ENCODE measurements at places on chromosomes 2 and 18. TPM values are rescaled to one million over a fixed set of nuclear protein-coding genes. Genes with fewer than 3 reads are reported as not detected.
A peak's percentile ranks its signal among the peaks of the same experiment; 100 is the strongest.

DNA sequence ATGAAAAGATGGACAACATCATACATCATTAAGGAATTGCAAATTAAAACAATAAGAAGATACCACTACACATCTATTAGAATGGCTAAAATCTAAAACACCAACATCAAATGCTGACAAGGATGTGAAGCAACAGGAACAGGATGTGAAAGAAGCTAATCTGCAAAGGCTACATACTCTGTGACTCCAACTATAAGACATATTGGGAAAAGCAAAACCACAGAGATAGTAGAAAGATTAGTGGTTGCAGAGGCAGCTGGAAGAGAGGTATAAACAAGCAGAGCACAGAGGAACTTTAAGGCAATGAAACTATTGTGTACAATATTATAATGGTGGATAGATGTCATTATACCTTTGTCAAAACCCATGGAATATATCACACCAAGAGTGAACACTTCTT, 393.7 kb upstream of the RAB6C start:
- no peaks in the 10 kb centered on the region for H3K27me3 ChIP-seq
- DNase-seq, result no peak
- no peak overlapping the region for H3K27ac ChIP-seq
- H3K4me1 ChIP-seq, result no peaks in the 10 kb centered on the region
- no peaks in the 10 kb centered on the region for H3K36me3 ChIP-seq

GRCh38 chr2:26658691-26659346, 17.7 kb upstream of the CIB4 start:
- no peak overlapping the region for H3K4me3 ChIP-seq
- no peaks in the 10 kb centered on the region for H3K36me3 ChIP-seq
- H3K4me1 ChIP-seq, result no peaks in the 10 kb centered on the region
- H3K27me3 ChIP-seq, result no peaks in the 10 kb centered on the region
- DNase-seq, result no peak

DNA sequence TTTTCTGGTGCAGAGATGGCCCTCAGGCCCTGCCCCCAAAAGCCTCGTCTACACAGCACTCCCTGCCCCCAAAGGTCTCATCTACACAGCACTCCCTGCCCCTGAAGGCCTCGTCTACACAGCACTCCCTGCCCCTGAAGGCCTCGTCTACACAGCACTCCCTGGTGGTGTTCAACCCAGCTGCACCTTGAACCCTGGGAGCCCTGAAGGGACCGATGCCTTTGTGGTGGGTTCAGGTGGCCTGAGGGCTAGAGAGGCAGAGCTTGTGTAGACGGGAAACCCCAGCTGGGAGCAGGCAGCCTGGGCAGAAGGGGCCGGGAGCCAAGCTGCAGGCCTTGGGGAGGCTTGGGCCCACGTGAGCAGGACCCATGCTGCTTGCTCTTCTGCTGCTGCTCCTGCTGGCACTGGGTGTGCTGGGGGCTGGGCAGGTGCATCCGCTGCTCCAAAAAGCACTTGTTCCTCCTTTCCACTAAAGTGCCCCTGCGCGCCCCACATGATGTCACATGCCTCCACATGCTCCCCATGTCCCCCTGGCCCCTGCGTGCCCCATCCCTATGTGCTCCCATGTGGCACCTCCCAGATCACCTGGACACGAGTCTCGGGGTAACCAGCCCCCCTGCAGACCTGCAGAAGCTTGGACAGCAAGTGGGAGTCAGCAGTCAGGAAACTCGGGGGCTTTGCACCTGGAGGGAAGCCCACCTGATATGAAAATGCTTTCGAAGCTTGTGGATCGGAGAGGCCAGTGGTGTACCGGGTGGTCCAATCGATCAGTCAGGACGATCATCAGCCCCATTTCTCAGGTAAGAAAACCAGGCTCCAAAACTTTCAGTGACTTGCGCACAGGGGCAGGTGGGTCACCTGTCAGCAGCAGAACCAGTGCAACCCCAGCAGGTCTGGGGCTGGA, 94.9 kb upstream of the CTDP1 start:
- no peaks in the 10 kb centered on the region for H3K36me3 ChIP-seq
- H3K27ac ChIP-seq, result no peak overlapping the region
- DNase-seq, result peak; percentile 16
- no peaks in the 10 kb centered on the region for H3K27me3 ChIP-seq

- DNase-seq, result no peak
- peaks cover 8% of the 10 kb centered on the region for H3K4me1 ChIP-seq
- H3K27ac ChIP-seq, result no peak overlapping the region
- no peaks in the 10 kb centered on the region for H3K36me3 ChIP-seq
- no peak overlapping the region for H3K4me3 ChIP-seq
These were observed 98.8 kb downstream of the COBLL1 start for GRCh38 chr2:164742738-164743317.

DNA sequence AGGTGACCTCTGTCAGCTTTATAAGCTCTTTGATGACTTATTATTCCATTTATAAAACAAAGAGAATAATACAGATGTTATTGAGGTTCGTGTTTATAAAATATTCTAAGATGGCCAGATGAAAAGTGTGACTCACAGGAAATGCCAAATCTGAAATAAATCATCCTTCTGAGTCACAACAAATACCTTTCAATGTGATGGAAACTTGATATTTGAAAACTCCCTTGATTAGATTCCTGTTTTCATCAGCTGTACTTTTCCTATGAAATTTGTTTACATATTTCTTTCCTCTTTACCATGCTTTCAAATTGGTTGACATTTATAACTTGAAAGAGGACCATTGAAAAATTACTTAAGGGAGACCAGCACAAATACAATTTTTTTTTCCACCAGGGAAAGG, 30.6 kb upstream of the PPP1R1C start:
- no peaks in the 10 kb centered on the region for H3K27me3 ChIP-seq
- H3K36me3 ChIP-seq, result no peaks in the 10 kb centered on the region
- DNase-seq, result no peak
- no peak overlapping the region for H3K27ac ChIP-seq
- no peak overlapping the region for H3K4me3 ChIP-seq
- H3K4me1 ChIP-seq, result peaks cover 1% of the 10 kb centered on the region

GRCh38 chr2:49129034-49129433, 25.3 kb downstream of the FSHR start:
- H3K4me3 ChIP-seq, result no peak overlapping the region
- H3K36me3 ChIP-seq, result no peaks in the 10 kb centered on the region
- DNase-seq, result no peak
- H3K27me3 ChIP-seq, result no peaks in the 10 kb centered on the region

DNA sequence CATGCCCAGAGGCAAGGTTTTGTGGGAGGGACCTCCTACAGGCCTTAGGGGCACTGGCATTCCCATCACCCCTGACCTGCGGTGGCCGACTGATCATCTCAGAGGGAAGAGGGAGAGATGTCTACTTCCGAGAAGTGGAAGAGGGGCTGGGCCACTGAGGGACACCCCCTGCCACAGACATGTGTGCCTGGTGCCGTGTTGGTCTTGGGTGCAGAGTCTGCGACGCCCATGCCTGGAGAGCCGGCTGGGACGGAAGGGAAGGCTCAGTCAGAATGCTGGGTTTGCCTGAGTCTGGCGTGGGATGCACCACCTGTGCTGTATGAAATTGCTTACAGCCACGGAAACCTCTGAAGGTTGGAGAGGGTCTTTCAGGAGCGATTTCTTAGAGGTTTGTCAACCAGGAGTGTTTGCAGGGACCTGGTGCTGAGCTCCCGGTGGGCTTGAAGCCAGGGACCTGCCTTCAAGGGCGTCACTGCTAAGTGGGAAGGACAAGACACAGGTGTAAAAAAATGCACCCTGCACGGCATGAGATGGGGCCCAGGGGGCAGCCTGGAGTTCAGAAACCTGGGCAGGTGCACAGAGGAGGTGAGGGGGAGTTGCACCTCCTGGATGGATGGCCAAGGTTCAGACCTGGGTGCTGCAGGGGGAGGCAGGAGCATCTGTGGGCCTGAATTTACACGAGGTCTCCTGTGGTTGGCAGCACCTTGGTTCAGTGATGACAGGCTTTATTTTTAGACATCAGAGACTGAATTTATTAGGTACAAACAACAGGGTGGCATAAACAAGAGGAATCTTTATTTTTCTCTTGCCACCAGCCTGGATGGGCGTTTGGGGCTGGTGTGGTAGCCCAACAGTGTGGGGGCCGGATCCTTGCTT, 100.3 kb downstream of the CTIF start:
- peaks cover 1% of the 10 kb centered on the region for H3K4me1 ChIP-seq
- H3K27ac ChIP-seq, result no peak overlapping the region
- no peaks in the 10 kb centered on the region for H3K27me3 ChIP-seq
- DNase-seq, result no peak
- H3K36me3 ChIP-seq, result no peaks in the 10 kb centered on the region

DNA sequence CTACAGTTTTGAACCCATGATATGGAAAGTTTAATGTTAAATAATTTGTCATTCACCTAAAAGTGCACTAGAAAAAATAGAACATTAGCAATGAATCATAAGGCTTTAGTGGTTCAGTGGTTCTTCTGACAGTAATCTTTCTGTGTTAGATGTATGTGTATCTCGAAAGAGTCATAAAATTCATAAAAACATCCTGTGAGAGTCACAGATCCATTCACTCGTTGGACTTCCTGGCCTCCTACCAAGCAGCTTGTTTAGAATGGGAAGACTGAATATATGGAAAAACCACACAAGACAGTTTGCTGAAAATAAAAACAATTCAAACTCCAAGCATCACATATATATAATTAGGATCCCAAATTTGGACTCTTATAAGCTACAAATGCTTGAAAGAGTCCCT, 34.8 kb downstream of the ADNP2 start:
- H3K4me1 ChIP-seq, result peaks cover 2% of the 10 kb centered on the region
- no peaks in the 10 kb centered on the region for H3K36me3 ChIP-seq
- H3K27me3 ChIP-seq, result no peaks in the 10 kb centered on the region
- no peak overlapping the region for H3K4me3 ChIP-seq

- H3K27ac ChIP-seq, result no peak overlapping the region
- no peaks in the 10 kb centered on the region for H3K27me3 ChIP-seq
These were observed 140.2 kb upstream of the NDUFV2 start for GRCh38 chr18:8962192-8962779.

- peak; percentile 79 for DNase-seq
- no peak overlapping the region for H3K4me3 ChIP-seq
- no peaks in the 10 kb centered on the region for H3K36me3 ChIP-seq
- no peaks in the 10 kb centered on the region for H3K27me3 ChIP-seq
- H3K4me1 ChIP-seq, result peaks cover 2% of the 10 kb centered on the region
These were observed 125.4 kb upstream of the RNF152 start for GRCh38 chr18:62018034-62018758.

DNA sequence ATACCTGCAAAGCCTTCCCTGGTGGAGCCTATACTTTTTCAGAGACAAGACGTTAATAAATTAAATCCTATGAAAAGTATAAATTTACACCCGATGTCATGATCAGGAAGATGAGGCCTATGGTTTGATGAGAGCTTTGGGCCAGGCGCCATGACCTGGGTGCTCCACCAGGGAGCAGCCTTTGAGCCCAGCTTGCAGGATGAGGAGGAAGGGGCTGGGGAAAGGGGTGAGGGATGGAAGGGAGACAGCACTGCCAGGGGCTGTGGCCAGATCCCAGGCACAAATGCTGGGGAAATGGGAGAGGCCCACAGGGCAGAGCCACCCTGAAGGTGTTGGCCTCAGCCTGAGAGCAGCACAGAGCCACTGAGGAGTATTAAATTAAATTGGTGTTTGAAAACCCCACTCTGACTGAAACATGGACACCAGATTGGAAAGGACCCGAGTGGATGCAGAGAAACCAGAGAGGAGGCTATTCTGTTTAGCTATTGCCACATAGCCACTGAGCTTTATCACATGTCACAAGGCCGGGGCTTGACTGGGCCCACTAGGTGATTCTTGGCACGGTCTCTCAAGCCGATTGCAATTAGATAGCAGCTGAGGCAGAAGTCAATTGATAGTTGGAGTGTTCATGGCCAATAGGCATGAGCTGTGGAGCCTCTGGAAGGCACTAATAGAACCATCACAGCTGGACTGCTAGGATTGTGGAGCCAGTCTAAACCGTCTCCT, 9.6 kb upstream of the FAHD2A start:
- no peak for DNase-seq
- H3K4me1 ChIP-seq, result peaks cover 14% of the 10 kb centered on the region
- H3K27ac ChIP-seq, result no peak overlapping the region
- no peaks in the 10 kb centered on the region for H3K27me3 ChIP-seq
- no peak overlapping the region for H3K4me3 ChIP-seq
- no peaks in the 10 kb centered on the region for H3K36me3 ChIP-seq

DNA sequence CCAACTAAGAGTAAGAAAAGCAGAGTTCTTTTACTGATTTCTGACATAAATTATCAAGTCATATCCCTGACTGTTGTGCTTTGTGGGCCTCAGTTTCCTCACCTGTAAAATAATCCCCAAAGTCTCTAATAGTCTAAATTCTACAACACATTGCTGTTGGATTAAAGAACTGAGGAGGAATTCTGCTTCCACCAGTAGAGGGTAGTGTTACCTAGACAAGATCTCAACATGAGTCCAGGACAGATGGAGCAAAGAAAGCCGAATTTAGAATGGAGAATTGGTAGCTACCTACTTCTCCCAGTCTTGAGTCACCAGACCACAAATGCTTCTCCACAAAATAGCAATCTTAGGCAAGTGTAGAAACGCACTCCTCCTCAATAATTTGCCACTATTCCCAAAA, 462.5 kb upstream of the FSHR start:
- no peaks in the 10 kb centered on the region for H3K4me1 ChIP-seq
- no peaks in the 10 kb centered on the region for H3K36me3 ChIP-seq
- H3K27me3 ChIP-seq, result no peaks in the 10 kb centered on the region
- no peak for DNase-seq
- no peak overlapping the region for H3K4me3 ChIP-seq
- no peak overlapping the region for H3K27ac ChIP-seq

Gene SUCLG1
- 50.4 TPM for total RNA-seq

Gene BMP10
- not detected for total RNA-seq

Gene SERPINB3
- not detected for total RNA-seq

Gene CXCR4
- 9.1 TPM for total RNA-seq

- DNase-seq, result no peak
- no peaks in the 10 kb centered on the region for H3K27me3 ChIP-seq
- no peak overlapping the region for H3K4me3 ChIP-seq
- peak overlapping the region; percentile 58 for H3K27ac ChIP-seq
- H3K4me1 ChIP-seq, result peaks cover 2% of the 10 kb centered on the region
These were observed 28.7 kb upstream of the COL5A2 start for GRCh38 chr2:189208254-189208653.

- no peak for DNase-seq
- no peaks in the 10 kb centered on the region for H3K27me3 ChIP-seq
- H3K27ac ChIP-seq, result no peak overlapping the region
- H3K4me3 ChIP-seq, result no peak overlapping the region
These were observed 31.3 kb downstream of the NCK2 start for GRCh38 chr2:105775809-105776559.

DNA sequence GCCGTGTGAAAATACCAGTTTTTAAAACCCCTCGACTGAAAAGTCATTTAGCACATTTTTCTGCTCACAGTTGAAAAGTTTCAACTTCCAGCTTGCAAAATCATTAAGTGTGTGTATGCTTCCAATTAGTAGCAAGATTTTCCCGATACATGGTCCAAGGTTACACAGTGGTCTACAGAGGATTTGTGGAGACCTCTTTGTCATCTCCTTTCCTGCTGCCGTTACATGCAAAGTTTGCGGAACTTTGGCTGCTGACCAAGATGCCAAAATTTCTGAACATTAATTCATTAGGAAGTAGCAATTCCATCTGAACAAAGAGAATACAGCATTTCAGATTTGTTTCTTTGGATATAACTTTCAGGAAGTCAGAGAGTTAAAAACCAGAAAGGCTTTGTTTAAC, 474.6 kb downstream of the PLCL1 start:
- no peak overlapping the region for H3K4me3 ChIP-seq
- H3K36me3 ChIP-seq, result no peaks in the 10 kb centered on the region
- H3K4me1 ChIP-seq, result no peaks in the 10 kb centered on the region
- no peak overlapping the region for H3K27ac ChIP-seq
- no peak for DNase-seq
